ENCODE measurements at places on chromosomes 7 and 10.

DNA sequence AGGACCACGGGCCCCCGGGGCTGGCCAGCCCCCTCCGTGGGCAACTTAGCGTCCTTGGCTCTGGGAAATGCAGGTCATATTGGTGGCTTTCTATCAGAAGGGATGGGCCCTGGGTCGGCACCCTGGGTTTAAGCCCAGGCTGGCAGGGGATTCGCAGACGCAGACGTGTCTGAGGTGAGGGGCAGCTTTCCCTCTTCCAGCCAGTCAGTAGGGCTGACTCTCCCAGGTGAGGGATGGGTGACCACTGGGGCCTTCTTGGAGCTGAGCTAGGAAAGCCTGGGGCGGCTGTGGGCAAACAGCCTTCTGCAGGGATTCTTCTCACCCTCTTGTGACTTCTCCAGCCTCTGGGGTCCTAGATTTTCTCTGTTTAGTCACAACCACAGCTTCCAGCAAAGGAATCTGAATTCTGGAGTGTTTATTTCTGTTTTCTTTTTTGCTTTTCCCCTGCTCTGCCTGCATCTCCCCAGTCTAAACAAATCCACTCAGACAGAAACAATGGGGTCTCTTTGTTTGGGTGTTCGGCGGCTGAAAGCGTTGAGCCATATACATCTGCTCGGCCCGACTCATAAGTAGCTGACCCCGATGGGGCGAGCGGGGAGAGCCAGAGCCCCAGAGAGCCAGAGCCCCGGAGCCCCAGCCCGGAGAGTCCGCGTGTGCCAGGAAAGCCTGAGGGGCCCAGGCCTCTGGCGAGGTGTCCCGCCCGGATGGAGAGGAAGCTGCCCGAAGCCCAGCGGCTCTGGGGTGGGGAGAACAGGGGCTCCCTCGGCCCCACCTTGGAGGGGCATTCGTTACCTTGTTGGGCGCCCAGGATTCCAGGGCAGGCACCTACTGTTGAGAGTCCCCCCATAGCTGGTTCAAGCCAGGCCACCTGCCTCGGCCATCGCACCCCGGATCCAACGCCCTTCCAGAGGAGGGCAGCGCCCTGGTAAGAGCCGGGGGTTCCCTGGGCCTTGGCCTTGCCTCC is 2.0 kb downstream of the MNX1 start:
- DNase-seq = no peak

DNA sequence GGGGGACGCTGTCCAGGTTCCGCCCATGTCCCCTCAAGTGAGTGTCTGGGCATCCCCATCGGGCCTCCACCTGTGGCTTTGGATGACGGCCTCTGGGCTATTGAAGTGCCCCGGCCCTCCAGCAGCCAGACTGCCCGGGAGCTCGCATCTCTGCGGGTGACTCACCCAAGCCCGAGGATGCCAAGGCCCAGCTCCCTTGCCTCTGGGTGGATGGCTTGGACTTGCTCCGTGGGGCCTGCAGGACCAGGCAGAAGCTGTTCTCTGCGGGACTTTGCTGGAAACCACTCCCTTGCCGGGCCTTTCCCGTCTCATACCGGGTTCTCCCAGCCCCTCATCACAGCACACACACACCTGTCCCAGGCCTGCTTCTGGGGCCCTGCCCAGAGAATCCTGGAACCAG is 22.4 kb downstream of the DPYSL4 start:
- no peak for DNase-seq

GRCh38 chr10:122301055-122301810 is 30.1 kb downstream of the BTBD16 start:
- DNase-seq = no peak

- DNase-seq = no peak
These were observed 82.4 kb downstream of the THSD7A start for GRCh38 chr7:11749629-11750028.

DNA sequence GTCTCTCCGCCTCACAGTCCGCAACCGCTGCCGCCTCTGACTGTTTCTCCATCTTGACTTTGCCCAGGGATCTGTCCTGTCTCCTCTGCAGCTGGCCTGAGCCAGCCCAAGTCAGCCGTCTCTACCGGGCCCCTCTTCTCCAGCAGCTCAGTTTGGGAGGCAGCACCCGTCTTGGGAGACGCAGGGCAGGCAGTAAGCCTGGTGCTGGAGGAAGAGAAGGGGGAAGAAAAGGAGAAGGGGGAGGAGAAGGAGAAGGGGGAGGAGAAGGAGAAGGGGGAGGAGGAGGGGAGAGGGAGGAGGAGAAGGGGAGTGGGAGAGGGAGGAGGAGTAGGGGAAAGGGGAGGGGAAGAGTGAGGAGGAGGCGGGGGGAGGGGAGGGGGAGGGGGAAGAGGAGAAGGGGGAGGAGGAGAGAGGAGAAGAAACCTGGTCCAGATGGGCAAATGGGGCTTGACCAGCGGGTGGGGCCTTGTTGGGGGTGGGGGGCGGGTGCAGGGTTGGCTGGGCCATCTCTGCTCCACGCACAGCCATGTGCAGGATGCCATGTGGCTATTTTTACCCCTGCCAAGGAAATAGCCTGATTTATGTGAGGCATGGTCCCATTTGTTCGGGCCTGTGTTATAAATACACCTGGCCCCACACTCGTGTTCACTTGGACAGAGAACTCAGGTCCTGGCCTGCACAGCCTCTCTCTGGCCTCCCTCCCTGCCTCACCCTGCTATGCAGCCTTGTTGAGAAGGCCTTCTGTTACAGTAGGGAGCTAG is 35.9 kb upstream of the FZD9 start:
- no peak for DNase-seq

All from GM12892 (cell line).